ENCODE measurements at places on chromosomes 1 and 21. TPM values are rescaled to one million over a fixed set of nuclear protein-coding genes. Genes with fewer than 3 reads are reported as not detected.

DNA sequence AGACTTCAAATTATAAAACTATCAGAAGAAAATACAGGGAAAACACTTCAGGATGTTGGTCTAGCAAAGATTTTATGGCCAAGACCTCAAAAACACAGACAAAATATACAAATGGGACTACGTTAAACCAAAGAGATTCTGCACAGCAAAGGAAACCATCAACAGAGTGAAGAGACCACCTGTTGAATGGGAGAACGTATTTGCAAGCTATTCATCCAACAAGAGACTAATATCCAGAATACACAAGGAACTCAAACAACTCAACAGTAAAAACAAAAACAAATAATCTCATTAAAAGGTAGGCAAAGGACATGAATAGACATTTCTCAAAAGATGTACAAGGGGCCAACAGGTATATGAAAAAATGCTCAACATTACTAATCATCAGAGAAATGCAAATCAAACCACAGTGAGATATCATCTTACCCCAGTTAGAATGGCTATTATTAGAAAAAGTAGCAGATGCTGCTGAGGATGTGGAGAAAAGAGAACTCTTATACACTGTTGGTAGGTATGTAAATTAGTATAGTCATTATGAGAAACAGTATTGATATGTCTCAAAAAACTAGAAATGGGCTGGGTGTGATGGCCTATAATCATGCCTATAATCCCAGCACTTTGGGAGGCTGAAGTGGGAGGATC lies 112.6 kb downstream of the LRIG2 start:
- no peak for DNase-seq

GRCh38 chr1:43238991-43239469 lies 30.8 kb upstream of the TMEM125 start:
- no peak for DNase-seq

DNA sequence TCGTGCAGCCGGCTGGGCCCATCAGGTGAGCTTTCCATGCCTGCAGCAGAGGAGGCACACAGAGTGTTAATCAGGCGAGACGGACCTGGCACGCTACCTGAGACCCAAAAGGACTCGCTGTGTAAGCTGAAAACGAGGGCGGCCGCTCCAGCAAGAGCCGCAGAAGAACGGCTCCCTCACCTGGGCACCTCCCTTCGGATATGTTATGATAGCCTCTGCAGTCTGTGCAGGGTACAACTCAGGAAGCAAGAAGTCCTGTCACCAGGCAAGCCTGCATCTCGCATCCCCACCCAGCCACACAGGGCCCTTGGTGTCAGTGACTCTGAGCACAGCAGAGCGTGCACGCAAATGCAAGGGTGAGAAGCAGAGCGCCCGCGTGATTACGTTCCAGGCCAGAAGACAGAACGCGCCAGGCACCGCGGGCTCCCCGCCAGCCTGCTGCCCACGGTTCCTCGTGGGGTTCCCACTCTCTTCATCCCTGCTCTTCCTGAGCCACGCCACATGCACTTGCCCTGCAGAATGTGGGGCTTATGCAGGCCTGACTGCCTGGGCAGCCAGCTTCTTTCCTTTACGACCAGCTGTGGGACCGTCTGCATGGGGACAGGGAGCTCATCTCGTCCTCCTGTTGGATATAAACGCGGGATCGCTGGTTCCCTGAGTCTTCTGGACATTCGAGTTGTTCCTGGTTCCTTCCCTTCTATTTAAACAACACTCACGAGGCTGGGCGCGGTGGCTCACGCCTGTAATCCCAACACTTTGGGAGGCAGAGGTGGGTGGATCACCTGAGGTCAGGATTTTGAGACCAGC lies 20.2 kb upstream of the LRRC47 start:
- DNase-seq, result no peak

GRCh38 chr1:157948312-157949073 lies 45.0 kb upstream of the KIRREL1 start:
- peak; percentile 32 for DNase-seq

DNA sequence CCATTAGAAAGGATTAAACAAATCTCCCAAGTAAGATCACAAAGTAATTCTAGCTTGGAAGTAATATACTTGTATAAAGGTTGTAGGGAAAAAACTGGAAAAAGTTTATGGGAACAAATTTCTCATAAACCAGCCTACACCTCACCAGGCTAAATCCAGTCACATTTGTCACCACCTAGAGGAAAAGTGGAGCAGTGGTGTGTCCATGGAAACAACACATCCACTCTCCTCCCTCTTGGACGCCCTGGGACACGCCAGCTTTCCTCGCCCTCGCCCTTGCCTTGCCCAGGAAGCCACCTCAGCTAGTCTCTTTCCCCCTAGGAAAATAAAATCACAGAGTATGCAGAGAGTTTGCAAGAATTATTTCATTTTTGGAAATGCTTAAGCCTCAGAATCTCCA lies 2.2 kb downstream of the PALMD start:
- DNase-seq, result peak; percentile 94

GRCh38 chr1:176691251-176692228 lies 228.6 kb downstream of the PAPPA2 start:
- DNase-seq, result peak; percentile 70

- DNase-seq, result no peak
These were observed 300.0 kb downstream of the RRAGC start for GRCh38 chr1:38559446-38560165.

GRCh38 chr1:111707906-111708305 lies 31.3 kb downstream of the INKA2 start:
- no peak for DNase-seq

GRCh38 chr1:46687921-46688509 lies 16.4 kb downstream of the TEX38 start:
- DNase-seq, result no peak

DNA sequence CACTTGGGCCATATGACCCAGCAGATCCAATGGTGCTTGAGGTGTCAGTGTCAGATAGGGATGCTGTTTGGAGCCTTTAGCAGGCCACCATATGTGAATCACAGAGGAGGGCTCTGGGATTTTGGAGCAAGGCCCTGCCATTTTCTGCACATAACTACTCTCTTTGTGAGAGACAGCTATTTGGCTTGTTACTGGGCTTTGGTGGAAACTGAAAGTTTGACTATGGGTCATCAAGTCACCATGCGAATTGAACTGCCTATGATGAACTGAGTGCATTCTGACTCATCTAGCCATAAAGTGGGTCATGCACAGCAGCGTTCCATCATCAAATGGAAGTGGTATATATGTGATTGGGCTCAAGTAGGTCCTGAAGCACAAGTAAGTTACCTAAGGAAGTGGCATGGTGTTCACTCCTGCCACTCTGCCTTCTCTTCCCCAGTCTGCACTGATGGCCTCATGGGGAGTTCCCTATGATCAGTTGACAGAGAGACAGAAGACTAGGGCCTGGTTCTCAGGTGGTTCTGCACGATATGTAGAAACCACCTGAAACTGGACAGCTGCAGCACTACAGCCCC lies 447.3 kb downstream of the AGBL4 start:
- DNase-seq, result no peak

DNA sequence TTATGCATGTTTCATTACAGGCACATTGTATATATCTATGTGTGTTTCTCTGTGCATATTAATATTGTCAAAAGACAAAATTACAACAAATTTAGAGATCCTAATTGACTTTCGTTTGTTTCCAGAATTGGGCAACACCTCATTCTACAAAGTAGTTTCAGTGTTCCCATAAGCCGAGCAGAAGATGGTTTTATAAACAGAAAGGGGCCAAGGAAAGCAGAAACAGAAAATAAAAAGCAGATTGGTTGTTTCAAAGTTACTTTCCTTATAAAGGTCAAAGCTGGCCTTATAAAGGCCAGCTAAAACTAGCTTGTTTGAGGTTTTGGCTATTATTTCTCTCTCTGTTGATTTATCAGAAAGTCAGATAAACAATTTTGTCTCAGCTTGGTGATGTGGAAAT lies 116.2 kb upstream of the FGGY start:
- no peak for DNase-seq

- DNase-seq, result no peak
These were observed 15.1 kb downstream of the TRIM11 start for GRCh38 chr1:228391411-228392020.

DNA sequence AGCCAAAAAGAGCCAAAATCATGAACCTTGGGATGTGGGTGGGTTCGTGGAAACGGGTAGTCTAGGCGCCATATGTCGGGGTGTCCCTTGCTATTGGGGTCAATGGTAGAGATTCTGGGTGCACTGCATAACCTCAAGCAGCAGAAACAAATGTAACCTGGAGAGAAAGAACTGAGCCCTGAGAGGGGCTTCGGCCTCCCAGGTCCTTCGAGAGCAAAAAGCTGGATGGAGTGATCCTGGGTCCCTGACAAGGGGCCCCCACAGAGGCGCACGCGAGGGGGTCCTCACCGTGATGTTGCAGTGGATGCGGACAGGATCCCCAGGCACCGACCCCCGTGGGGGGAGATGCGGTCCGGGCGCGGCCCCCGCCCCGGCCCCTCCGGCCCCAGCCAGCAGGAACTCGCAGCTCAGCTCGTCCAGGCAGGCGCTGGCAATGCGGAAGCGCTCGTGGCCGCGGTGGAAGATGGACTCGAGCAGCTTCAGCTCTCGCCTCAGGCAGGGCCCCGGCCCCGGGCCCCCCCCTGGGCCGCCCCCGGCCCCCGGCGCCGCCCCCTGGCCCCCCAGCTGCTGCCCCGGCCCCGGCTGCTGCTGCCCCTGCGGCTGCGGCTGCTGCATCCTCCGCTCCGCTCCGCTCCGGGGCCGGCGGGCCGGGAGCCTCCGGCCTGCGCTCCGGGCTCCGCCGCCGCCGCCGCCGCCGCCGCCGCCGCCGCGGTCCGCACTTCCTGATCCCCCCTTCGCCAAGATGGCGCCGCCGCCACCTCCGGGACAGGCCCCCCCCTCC lies at the start of gene UBE2Q1:
Gene UBE2Q1 (minus strand): TSS at position 724 of the 781 bp plus-strand sequence. CDS start 109 bp downstream, at position 615.
- peak; percentile 51 for DNase-seq

DNA sequence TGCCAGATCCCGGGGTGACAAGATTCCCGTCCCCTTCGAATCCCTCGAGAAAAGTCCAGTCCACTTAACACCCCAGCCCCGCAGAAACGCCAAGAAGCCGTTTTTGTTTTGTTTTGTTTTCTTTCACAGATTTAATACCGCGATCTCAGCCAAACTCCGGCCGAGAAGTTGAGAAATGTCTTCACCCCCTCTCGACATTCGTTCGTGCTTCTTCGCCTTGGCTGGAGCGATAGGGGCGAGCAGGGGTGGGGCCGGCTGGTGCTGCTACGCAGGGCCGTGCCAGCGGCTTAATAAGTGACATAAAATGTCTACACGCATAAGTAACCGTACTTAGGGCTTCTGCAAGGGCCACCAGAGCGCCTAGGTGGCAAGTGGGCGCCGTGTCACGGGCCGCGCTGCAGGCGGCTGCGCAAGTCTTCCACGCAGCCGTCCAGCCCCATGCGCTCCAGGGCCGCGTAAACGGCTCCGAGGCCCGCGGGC lies 4.9 kb downstream of the TNFRSF25 start:
- DNase-seq, result no peak

DNA sequence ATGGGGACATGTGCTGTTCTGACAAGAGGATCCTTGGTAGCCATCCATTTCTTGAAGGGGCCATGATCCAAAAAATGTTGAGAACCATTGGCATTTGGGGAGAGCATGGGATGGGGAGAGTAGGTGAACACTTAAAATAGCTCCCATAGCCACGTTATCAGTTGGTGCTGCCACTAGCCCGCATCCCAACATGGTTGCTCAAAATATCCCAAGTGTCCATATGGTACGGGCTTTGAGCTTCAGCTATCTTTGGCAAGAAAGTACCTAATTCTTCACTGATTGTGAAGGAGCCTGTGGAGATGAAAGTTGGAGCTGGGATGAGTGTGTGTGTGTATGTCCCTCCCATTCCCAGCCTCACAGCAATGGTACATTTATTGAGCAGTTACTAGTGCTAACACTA lies 3.1 kb upstream of the ZNF648 start:
- no peak for DNase-seq

DNA sequence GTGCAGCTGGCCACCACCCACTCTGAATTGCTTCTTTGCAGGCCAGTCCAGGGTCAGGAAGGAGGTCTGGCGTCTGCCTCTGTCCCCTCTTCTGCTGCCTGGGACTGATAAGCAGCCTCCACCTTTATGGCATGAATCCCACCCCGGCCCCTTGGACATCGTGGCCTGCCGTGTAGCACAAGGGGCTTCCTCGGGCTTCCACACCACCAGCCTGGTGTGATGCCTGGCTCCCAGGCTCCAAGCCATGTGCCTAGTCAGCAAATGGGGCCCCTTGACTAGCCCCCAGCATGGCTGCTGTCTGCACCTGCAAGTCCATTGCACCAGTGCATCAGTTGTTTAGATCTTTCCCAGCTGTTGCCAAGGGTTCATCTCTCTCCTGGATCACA lies 9.9 kb upstream of the ARF1 start:
- DNase-seq, result no peak

GRCh38 chr21:43696214-43696613 lies 22.7 kb upstream of the PDXK start:
- no peak for DNase-seq

GRCh38 chr21:39523399-39523798 lies 71.6 kb downstream of the SH3BGR start:
- DNase-seq, result peak; percentile 1

GRCh38 chr1:71030026-71030425 lies 17.6 kb downstream of the PTGER3 start:
- DNase-seq, result no peak

DNA sequence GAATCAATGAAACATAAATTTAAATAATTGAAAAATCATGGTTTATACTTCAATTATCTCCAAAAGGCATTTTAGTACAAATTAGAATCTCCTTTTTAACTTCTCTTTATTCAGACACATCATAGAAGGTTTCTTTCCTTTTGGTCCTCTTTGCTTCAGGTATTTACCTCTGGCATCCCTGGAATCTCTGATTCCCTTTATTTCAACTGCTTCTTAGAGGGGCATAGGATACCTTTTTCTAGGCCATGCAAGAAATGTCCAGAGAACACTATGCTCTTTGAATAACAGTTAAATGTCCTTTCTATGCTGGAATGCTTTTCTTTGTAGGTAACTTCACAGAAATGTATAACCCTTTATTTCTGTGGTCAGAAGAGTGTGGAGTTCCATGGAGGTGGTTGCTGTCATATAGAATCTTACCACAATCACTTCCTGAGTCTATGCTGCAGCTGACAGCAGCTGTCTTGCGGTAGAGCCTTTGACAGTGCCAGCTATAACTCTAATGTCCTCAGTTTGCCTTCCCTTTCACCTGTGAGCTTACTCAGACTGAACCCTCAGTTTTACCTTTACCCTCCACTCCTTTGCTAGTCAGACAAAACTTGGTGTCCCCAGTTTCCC lies 8.6 kb downstream of the LAMC2 start:
- no peak for DNase-seq

- no peak for DNase-seq
These were observed 669.6 kb downstream of the PTPRC start for GRCh38 chr1:199308349-199308846.

DNA sequence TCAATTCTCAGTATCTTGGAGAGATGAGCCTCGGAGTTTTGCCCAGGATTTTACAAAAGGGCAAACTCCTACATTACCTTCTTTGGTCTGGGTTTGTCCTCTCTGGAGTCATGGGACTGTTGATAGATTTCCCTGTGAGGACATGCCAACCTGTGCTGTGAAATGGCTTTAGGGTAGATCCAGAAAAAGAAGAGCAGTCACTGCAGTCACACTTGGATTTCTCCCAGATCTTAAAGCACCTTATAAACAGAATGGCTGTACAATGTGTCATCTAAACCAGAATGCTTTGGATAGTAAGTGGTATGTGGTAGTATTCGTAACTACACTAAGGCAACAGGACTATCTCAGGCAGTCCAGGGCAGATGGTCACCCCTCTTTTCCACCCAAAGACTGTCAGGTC lies 1.9 kb upstream of the CSRP1 start:
- DNase-seq, result no peak

Gene CHIA
- total RNA-seq, result not detected

Gene TSSK3
- total RNA-seq, result not detected

Gene LCE1A
- total RNA-seq, result not detected

Gene ERICH3
- not detected for total RNA-seq

Gene IL19
- total RNA-seq, result not detected

Gene AADACL4
- total RNA-seq, result not detected

Gene S100A6
- total RNA-seq, result 524 TPM

Gene NEK2
- total RNA-seq, result 2.4 TPM

Gene PRKCZ
- total RNA-seq, result 29.8 TPM
